Fibroblast of skin of left biceps (primary cell): ENCODE measurements at places on chromosomes 11 and 22.

GRCh38 chr11:131392528-131393255 lies 22.3 kb downstream of the NTM start:
- no peak for DNase-seq

DNA sequence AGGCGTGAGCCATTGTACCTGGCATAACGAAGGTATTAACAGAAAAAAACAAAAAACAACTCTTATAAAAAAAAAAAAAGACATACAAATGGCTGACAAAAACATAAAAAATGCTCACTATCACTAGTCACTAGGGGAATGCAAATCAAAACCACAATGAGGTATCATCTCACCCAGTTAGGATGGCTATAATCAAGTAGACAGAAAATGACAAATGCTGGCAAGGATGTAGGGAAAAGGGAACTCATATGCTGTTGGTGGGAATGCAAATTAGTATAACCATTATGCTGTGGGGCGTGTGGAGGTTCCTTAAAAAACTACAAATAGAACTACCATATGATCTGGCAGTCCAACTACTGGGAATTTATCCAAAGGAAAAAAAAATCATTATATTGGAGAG lies 17.0 kb downstream of the THY1 start:
- DNase-seq, result no peak

DNA sequence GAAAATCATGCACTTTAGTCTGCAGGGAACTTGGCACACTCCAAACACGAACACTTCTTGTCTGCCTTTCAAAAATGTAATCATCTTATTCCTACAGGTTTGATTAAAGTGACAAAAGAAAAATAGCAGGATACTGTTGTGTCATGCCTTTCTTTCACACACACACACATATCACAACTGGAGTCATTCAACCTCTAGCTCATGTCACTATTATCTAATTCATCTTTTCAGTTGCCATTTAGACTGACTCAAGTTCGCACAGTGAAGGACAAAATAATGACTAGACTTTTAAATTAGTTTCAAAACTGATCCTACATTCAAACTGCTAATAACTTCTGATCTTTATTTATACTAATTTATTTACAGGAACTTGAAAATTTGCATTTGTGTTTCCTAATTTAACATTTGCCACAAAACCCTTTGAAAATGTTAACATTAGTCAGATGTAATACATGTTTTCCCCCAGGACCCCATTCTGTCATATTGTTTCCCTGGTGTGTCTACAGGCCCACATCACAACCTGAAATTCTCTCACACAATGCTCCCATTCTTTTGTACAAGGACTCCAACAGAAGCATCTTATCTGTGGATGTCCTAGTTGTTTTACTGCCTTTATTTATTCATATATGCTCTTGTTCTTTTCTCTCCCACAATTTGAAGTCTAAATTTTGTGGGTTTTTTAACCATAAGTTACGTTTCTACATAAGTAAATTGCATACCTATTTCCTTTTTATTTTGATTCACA lies 171.1 kb downstream of the GRIA4 start:
- no peak for DNase-seq

DNA sequence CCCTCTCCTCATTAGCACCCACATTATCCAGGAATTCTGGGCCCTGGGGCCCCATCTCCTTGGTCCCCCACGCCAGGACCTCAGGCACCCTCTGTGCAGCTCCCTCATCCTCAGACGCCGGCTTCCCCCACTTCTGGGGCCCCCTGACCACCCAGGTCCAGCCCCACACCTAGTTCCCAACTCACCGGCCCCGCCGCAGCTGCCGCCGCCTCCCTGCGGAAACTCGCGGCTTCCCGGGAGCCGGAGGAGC lies at the start of gene PCSK7:
TSS of gene PCSK7 (minus strand) at position 232 of the 250 bp plus-strand sequence. CDS start 2,229 bp downstream, outside the sequence.
- no peak for DNase-seq

DNA sequence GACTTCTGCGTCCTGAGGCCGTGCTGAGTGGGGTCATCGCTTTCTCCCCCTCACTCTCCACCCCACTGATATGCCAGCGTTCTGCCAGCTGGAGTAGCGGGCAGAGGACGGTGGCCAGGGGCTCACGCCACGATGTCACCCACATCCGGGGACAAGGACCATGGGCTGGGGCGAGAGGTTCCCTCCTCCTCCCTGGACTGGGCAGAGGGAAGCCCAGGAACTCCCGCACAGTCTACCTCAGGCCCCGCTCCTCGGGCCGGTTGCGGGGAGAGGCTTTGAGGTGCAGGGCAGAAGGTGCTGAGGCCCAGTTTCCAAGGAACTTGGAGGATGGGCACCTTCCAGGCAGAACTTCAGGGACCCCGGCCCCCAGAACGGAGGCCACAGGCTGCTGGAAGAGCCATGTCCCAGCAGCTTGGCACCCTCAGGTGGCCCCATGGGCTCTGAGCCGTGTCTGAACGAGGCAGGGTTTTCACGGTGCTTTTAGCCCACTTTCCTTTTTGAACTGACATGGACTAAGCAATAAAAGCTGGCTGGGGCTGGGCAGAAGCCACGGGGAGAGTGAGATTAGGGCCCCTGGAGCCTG lies 25.4 kb downstream of the ADAMTS15 start:
- DNase-seq, result no peak

GRCh38 chr11:46858920-46859546 lies 13.0 kb upstream of the CKAP5 start:
- DNase-seq, result no peak

GRCh38 chr22:25488244-25489020 lies 76.0 kb upstream of the GRK3 start:
- no peak for DNase-seq

- no peak for DNase-seq
These were observed 10.2 kb upstream of the PAX6 start for GRCh38 chr11:31821235-31821764.

DNA sequence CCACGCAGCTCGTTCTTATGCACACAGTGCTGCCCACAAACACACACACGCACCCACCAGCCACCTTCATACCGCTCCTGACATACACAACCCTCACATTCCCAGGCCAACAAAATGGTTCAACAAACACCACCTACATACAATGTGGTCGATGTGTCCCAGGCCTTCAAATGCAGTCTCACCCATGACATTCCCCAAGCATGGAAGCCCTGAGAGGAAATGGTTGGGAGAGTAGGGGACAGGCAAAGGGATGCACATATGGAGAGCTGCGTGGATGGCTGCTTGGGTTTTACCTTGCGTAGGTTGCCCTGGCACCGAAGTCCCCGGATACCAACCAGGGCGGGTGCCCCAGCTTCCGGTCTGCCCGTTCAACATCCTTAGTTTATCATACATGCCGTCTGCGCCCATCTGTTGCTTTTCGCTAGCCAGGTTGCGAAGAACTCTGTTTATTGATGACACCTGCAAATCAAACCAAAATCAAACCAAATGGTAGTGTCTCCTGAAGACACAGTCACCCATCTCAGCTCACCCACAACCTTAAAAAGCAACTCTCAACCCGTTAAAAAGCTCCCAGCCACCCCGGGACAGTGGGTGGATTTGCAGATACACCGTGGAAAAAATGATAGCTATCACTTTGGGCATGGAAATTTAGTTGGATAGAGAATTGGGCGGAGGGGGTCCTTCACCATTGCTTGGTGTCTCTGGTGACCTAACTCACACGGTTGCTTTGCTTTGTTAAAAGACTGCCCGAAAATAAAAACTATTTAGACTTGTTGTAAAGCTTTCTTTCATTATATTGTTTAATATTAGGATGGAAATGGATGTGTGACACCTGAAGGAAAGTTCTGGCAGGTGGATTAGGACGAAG lies 10.5 kb downstream of the PAX6 start:
- no peak for DNase-seq

DNA sequence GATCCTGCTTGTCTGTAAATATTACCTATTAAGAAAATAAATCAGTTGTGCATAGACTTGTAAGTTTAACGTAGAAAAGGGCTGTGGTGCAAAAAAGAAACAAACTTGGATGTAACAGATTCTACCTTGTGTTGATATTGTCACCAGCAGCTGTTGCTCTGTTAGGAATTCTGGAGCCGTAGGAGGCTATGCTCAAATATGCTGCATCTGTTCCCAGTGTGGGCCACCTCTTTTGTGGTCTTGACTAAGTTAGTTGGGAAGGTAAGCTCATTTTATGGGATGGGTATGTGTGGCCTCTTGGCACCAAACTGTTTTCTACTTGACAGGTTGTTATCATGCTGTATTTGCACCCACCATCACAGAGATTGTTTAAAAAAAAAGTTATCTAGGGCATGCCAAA lies 29.4 kb upstream of the RAG2 start:
- DNase-seq, result no peak

GRCh38 chr22:27573280-27574001 lies 228.1 kb downstream of the MN1 start:
- no peak for DNase-seq

DNA sequence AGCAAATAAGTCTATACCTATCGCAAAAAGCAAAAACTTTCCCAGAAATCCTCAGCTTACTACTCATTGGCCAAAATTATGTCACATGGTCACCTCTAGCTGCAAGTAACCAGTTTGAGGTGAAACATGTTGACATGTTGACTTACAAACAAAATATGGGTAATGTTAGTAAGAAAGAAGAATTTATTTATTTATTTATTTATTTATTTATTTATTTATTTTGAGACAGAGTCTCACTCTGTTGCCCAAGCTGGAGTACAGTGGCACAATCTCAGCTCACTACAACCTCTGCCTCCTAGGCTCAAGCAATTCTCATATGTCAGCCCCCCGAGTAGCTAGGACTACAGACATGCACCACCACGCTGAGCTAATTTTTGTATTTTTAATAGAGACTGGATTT lies 5.4 kb upstream of the SLC35C1 start:
- no peak for DNase-seq

DNA sequence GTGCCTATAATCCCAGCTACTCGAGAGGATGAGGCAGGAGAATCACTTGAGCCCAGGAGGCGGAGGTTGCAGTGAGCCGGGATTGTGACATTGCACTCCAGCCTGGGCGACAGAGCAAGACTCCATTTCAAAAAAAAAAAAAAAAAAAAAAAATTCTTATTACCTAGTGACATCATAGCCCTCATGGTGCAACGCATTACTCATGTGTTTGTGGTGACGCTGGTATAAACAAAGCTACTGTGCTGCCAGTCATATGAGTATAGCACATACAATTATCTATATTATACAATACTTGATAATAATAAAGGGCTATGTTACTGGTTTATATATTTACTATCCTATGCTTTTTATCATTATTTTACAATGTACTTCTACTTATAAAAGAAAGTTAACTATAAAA lies 41.2 kb downstream of the OR2AT4 start:
- DNase-seq, result no peak

GRCh38 chr22:50276143-50276542 lies 6.0 kb upstream of the MAPK11 start:
- DNase-seq, result no peak

- no peak for DNase-seq
These were observed 48.4 kb upstream of the ARHGAP42 start for GRCh38 chr11:100638648-100639047.

DNA sequence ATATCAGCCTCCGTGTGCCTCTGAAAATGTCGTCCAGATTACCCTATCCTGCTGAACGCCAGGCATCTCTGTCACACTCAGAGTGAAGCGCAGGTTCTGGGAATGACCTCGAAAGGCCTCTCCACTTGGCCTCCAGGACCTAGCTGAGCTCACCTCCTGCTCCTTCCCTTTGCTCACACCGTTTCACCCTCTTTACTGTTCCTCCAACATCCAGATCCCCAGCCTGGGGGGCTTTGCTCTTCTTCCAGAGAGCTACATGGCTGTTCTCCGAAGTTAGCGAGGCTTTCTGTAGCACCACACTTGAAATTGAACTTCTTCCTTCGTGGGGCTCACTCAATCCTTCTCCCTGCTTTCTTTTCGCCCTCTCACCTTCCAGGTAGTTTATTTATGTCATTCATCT lies 27.9 kb downstream of the GLB1L2 start:
- no peak for DNase-seq

DNA sequence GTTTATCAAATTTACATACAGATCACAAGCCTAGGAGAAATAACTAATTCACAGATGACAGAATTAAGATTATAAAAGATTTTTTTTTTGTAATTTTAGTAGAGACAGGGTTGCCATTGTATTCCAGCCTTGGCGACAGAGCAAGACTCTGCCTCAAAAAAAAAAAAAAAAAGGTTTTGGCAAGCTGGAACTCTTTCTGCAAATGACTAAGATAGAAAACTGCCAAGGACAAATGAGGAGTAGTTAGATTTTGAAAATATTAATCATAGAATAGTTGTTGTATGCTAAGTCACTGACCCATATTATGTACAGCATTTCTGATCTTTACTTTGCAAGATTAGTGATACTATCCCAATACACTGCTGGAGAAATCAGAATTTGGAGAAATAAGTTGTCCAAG lies 99.2 kb downstream of the C11orf65 start:
- DNase-seq, result peak; percentile 3

- no peak for DNase-seq
These were observed 89.5 kb downstream of the TRIM44 start for GRCh38 chr11:35752115-35752514.

- no peak for DNase-seq
These were observed 11.0 kb downstream of the SLC29A2 start for GRCh38 chr11:66360406-66361073.

DNA sequence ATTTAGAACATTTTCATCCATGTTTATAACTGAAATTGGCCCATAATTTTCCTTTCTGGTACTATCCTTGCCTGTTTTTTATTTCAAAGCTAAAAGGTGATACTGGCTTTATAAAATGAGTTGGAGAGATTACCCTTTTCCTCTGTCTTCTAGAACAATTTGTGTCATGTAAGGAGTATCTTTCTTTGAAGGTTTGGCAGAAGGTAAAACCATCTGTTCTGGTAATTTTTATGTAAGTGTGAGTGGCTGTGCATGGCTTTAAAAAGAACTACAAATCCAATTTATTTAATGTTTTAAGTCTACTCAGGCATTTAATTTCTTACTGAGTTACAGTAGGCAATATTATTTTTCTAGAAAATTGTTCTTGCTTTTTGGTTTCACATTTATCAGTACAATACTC lies 7.7 kb upstream of the MRGPRD start:
- DNase-seq, result no peak

DNA sequence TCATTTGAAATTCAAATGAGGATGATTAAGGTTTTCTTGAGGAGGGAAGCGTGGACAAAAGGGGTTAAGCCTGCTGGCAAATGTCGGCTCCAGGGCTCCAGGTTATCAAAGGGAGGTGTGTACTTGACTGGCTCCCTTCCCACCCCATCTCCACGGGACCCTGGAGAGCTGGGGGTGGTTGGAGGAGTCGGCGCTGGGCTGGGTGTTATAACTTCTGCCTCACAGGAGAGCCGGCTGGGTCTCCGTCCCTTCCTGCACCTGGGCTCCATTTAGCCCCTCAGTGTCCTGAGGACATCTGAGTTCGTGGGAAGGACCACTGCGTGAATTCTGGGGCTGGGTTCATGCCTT lies 15.6 kb downstream of the POU2F3 start:
- no peak for DNase-seq

GRCh38 chr11:18065572-18065971 lies 19.5 kb upstream of the TPH1 start:
- DNase-seq, result no peak

DNA sequence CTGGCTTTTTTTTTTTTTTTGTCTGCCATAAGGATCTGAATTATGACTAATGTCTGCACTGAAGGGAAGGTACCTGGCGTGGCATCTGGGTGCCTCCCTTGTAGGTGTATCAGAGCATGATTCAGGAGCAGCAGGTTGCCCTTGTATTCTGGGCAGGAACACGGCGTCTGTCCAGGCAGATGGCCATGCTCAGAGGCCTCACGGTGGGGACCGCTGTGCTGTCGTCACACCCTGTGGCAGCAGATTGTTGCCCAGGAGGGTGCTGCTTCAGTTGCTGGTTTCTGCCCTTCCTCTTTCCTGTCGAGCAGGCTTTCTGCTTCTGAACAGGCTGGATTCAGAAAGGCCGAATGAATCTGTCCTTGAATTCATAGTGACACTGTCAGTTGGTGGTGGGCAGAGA lies 11.0 kb downstream of the ZNRF3 start:
- DNase-seq, result no peak

GRCh38 chr11:60868682-60869450 lies 1.5 kb downstream of the ZP1 start:
- DNase-seq, result no peak
